ENCODE measurements at places on chromosomes 7 and 10. TPM values are rescaled to one million over a fixed set of nuclear protein-coding genes. Genes with fewer than 3 reads are reported as not detected.

DNA sequence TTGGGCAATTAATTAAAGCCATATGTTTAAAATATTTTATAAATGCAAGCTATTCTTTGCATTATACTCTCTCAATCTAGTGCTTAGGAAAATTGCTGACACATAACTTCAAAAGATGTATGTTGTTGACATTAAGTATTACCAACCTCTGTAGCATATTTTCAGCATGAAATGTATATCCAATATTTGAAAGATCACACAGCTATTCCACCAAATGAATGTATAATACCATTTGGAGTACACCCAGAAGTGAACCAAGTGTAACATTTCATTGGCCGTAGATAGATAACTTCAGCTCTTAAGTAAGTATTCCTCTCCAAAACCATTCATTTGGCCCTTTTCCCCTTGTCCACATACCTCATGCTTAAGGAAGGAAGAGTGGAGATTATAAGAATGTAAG lies 104.6 kb downstream of the HECTD2 start:
- no peak overlapping the region for H3K4me3 ChIP-seq
- peaks cover 2% of the 10 kb centered on the region for H3K36me3 ChIP-seq
- H3K27ac ChIP-seq = no peak overlapping the region
- no peaks in the 10 kb centered on the region for H3K4me1 ChIP-seq
- no peaks in the 10 kb centered on the region for H3K27me3 ChIP-seq

DNA sequence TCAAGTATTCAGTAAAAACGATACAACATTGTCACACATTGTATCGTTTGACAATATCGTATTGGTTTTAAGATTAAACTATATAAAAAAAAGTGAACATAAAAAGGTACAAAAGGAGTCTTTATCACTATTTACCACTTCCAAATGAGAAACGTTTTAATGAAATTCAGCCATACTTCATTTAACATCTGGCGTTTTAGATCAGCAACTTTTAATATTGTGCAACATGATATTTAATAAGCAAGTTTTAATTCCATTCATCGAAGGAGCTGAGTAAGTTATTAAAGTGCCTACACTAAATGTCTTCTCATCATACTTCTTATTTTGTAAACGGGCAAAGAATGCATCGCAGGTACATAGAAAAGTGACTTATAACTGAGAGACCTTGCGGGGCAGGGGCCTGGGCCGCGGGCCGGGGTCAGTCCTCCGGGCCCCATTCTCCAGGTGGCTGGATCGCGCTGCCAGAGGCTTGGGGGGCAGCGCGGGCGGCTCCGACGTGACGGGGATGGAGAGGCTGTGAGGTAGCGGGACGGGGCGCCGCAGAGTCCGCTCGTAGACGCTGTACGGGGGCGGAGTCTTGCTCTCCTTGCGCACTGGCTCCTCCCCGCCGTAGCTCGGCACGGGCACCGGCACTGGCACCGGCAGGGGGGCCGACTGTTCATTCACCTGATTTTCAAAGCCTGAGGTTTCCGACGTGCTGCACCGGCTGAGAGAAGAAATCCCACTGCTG lies 165.8 kb upstream of the IMMP2L start:
- DNase-seq = no peak
- peaks cover 23% of the 10 kb centered on the region for H3K36me3 ChIP-seq
- no peaks in the 10 kb centered on the region for H3K4me1 ChIP-seq
- no peak overlapping the region for H3K4me3 ChIP-seq
- H3K27me3 ChIP-seq = no peaks in the 10 kb centered on the region

- H3K36me3 ChIP-seq = no peaks in the 10 kb centered on the region
- H3K4me1 ChIP-seq = no peaks in the 10 kb centered on the region
- no peak for DNase-seq
- H3K4me3 ChIP-seq = no peak overlapping the region
- H3K27me3 ChIP-seq = no peaks in the 10 kb centered on the region
- no peak overlapping the region for H3K27ac ChIP-seq
These were observed 345.9 kb downstream of the KIF20B start for GRCh38 chr10:90047243-90047729.

GRCh38 chr7:127908430-127909258 lies 122.6 kb downstream of the LRRC4 start:
- no peak for DNase-seq
- peaks cover 2% of the 10 kb centered on the region for H3K36me3 ChIP-seq
- H3K4me3 ChIP-seq = no peak overlapping the region
- H3K4me1 ChIP-seq = peaks cover 23% of the 10 kb centered on the region

DNA sequence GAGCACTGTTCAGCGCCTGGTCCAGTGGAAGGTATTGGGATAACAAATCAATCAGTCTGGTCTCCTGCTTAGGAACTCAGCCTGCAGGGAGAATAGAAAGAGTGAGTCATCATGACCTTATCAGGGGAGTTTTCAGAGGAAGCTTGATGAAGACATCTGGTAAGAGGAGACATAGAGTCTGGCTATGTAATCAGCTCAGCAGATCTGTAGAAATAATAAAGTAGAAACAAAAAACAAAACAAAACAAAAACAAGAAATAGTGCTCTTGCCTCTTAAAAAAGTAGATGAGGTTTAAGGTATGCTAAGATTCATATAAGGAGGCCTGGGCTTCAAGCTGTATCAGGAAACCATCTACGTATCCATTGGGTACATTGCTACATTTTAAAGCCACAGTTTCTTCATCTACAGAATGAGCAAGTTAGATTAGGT lies 14.4 kb downstream of the TAS2R41 start:
- peak overlapping the region; percentile 99 for H3K27ac ChIP-seq
- H3K27me3 ChIP-seq = no peaks in the 10 kb centered on the region
- H3K4me1 ChIP-seq = peaks cover 49% of the 10 kb centered on the region
- peak; percentile 93 for DNase-seq
- H3K4me3 ChIP-seq = no peak overlapping the region

The VIPR2 gene
- not detected for total RNA-seq

GRCh38 chr10:110216240-110216639 lies 8.8 kb downstream of the MXI1 start:
- H3K27me3 ChIP-seq = peaks cover 23% of the 10 kb centered on the region
- H3K4me3 ChIP-seq = no peak overlapping the region

The TRIM4 gene
- total RNA-seq = 19.1 TPM

DNA sequence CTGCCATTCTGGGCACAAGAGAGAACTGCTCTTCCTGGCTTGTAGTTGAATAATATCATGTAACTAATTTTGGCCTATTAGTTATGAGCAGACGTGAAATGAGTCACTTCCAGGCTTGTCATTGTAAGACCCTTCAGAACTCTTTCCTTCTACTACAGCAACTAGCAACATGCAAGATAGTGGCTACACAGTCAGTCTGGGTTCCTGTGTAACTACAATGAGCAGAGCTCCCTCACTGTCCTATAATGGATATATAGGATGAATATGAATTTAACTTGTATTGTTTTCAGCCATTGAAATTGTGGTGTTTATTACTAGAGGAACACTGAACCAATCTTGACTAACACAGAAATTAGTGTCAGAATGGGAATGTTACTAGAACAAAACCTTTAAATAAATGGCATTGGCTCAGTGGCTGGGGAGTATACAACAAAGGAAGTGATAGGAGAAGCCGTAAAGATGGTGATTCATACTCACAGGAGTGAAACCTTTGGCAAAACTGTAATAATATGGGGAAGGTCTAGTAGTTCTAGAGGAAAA lies 2.9 kb upstream of the MTPN start:
- DNase-seq = peak; percentile 89
- peaks cover 50% of the 10 kb centered on the region for H3K4me1 ChIP-seq
- no peaks in the 10 kb centered on the region for H3K36me3 ChIP-seq
- H3K27me3 ChIP-seq = no peaks in the 10 kb centered on the region
- peak overlapping the region; percentile 97 for H3K27ac ChIP-seq

- no peaks in the 10 kb centered on the region for H3K27me3 ChIP-seq
- H3K4me3 ChIP-seq = peak overlapping the region; percentile 91
- peak overlapping the region; percentile 97 for H3K27ac ChIP-seq
- peak; percentile 82 for DNase-seq
- no peaks in the 10 kb centered on the region for H3K36me3 ChIP-seq
These were observed 3.2 kb downstream of the UBE2H start for GRCh38 chr7:129949292-129950133.

- H3K4me1 ChIP-seq = no peaks in the 10 kb centered on the region
- DNase-seq = no peak
- peaks cover 2% of the 10 kb centered on the region for H3K27me3 ChIP-seq
These were observed 124.8 kb downstream of the ADCY1 start for GRCh38 chr7:45699015-45699309.

The MPP7 gene
- total RNA-seq = 0.73 TPM

The RBM20 gene
- total RNA-seq = not detected

- H3K36me3 ChIP-seq = peaks cover 57% of the 10 kb centered on the region
- H3K4me1 ChIP-seq = no peaks in the 10 kb centered on the region
- no peak overlapping the region for H3K4me3 ChIP-seq
- DNase-seq = no peak
- H3K27me3 ChIP-seq = no peaks in the 10 kb centered on the region
- H3K27ac ChIP-seq = no peak overlapping the region
These were observed 18.7 kb downstream of the SEC24C start for GRCh38 chr10:73762915-73763314.

DNA sequence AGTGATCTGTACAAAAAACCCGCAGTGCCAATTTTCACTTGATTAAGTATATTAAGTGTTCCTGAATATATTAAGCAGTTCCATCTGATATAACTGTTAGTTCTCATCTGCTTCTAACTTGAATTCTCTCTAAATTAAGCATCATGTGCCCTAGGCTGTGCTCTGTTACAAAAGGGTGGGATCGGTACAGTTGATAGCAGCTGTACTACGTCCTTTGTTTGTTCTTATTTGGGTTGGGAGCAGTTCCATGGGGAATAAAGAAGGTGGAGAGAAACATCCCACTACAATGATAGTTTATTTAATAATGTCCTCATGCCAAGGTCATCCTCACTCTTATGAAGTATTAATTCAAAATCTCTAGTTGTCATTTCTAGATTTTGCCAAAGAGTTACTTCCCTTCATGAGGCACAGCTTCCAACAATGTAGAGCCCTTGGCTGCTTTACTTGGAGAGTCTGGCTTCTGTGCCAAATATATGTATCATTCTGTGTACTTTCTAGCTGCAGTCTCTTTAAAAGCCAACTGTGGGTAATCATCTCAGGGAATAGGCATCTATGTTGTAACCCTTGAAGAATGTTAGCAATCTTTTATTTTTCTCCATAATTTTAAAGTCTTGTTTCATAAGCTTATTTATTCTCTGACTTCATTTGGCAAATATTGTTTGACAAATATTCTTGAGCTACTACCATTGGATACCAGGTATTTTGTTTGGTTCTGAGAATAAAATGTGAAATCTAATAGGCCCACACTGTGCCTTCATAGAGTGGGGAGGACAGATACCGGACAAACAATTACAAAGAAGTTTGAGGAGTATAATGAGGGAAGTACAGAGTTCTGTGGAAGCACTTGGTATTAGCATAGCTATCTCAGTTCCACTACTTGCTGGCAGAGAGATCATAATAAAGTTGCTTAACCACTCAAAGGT lies 22.4 kb upstream of the AHR start:
- no peak overlapping the region for H3K27ac ChIP-seq
- no peaks in the 10 kb centered on the region for H3K36me3 ChIP-seq
- peaks cover 15% of the 10 kb centered on the region for H3K4me1 ChIP-seq
- DNase-seq = peak; percentile 52

GRCh38 chr7:137003086-137003485 lies 134.6 kb downstream of the CHRM2 start:
- H3K27ac ChIP-seq = no peak overlapping the region
- H3K4me3 ChIP-seq = no peak overlapping the region
- no peak for DNase-seq
- no peaks in the 10 kb centered on the region for H3K27me3 ChIP-seq
- no peaks in the 10 kb centered on the region for H3K4me1 ChIP-seq
- no peaks in the 10 kb centered on the region for H3K36me3 ChIP-seq

- H3K36me3 ChIP-seq = peaks cover 18% of the 10 kb centered on the region
- no peak overlapping the region for H3K4me3 ChIP-seq
- DNase-seq = no peak
- H3K27ac ChIP-seq = no peak overlapping the region
These were observed 70.5 kb upstream of the DNAJB6 start for GRCh38 chr7:157266272-157266671.

DNA sequence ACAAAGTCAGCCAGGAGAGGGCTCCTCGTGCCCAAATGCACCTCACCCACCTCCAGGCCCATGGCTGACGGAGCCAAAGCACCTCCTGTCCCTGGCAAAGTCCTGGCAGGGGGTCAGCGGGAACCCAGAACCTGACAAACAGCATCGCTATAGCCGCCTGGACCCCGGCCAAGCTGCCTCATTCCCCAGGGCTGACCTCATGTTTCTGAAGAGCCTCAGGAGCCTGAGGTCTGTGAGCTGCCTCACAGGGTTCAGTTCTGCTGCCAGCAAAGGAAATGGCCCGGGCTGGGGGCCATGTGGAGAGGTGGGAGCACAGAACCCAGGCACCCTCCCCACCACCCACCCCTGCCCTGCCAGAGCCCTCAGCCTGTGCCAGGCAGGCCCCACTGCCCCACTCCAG lies 4.2 kb upstream of the NANOS1 start:
- H3K4me3 ChIP-seq = no peak overlapping the region
- no peaks in the 10 kb centered on the region for H3K4me1 ChIP-seq
- H3K27ac ChIP-seq = no peak overlapping the region
- DNase-seq = peak; percentile 55

The HOXA4 gene
- 8.1 TPM for total RNA-seq

- DNase-seq = peak; percentile 53
- H3K4me1 ChIP-seq = peaks cover 64% of the 10 kb centered on the region
- no peaks in the 10 kb centered on the region for H3K27me3 ChIP-seq
These were observed 46.9 kb upstream of the TRIM8 start for GRCh38 chr10:102597131-102597991.

GRCh38 chr7:74585844-74586243 lies 71.7 kb upstream of the GTF2I start:
- peaks cover 7% of the 10 kb centered on the region for H3K4me1 ChIP-seq
- H3K27me3 ChIP-seq = no peaks in the 10 kb centered on the region
- no peaks in the 10 kb centered on the region for H3K36me3 ChIP-seq
- H3K27ac ChIP-seq = no peak overlapping the region
- no peak for DNase-seq

DNA sequence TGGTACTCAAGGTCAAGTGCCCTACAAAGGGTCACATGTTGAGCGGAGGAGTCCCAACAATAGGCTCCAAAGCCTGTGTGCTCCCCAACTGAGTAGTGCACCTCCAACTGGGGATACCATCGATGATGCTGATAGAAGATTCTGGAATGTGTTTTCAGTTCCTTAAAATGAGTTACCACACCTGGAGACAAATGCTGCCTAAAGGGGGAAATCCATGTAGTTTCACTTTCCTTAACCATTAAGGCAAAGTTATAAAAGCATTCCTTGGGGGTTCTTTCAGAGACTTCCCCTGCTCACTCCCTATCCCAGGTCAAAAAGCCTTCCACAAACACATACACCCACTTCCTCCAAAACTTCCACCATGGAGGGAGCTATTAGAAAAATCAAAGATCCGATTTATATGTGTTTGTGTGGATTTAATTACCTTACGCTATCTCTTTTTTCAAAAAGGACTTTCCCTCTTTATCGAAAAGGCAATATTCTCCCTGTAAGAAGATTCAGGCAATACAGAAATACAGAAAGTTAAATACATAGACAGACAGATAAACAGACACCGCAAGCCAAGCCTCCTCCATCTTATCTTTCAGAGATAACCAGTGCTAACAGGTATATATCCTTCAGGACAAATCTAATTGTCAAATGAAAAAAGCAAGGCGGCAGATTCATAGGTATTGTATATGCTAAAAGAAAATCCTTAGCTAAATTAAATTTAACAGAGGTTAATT lies 135.9 kb upstream of the ASAH2 start:
- no peak overlapping the region for H3K27ac ChIP-seq
- no peaks in the 10 kb centered on the region for H3K36me3 ChIP-seq

The GNAT3 gene
- not detected for total RNA-seq

Data from endothelial cell of umbilical vein (primary cell).